ENCODE measurements at places on chromosomes 7 and 10.

DNA sequence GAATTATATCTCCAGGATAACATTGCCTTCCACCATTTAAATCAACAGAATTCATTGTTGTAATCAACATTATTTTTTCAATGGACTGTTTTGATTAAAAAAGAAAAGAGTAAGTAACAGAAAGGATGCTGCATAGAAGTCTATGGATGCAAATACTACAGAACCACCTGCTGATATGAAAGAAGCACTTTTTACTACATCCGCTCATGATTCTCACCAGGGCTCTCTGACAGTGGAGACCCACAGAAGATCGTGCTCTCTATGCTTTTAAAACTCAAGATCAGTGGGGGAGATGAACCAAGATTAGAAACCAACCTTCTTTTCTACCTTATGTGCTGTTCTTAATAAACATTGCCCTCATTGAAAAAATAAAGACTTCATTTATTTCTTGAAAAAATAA is 24.4 kb downstream of the RHOBTB1 start:
- no peak for DNase-seq

DNA sequence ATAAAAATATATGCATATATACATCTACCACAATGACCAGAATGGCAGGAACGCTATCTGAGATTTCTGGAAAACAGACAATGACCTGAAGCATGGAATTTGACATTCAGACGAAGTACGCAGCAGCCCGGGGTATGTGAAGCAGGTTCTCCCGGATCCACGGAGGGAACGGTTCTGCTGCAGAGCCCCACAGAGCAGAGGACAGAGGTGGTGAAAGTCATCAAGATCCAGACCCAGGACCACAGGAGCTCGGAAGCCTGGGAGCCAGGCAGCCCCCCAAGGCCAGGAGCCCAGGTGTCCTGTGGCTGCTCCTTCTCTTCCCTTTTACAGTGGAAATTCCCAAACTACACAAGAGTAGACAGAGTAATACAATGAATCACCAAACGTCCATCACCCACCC is 42.1 kb upstream of the DNAAF5 start:
- no peak for DNase-seq

DNA sequence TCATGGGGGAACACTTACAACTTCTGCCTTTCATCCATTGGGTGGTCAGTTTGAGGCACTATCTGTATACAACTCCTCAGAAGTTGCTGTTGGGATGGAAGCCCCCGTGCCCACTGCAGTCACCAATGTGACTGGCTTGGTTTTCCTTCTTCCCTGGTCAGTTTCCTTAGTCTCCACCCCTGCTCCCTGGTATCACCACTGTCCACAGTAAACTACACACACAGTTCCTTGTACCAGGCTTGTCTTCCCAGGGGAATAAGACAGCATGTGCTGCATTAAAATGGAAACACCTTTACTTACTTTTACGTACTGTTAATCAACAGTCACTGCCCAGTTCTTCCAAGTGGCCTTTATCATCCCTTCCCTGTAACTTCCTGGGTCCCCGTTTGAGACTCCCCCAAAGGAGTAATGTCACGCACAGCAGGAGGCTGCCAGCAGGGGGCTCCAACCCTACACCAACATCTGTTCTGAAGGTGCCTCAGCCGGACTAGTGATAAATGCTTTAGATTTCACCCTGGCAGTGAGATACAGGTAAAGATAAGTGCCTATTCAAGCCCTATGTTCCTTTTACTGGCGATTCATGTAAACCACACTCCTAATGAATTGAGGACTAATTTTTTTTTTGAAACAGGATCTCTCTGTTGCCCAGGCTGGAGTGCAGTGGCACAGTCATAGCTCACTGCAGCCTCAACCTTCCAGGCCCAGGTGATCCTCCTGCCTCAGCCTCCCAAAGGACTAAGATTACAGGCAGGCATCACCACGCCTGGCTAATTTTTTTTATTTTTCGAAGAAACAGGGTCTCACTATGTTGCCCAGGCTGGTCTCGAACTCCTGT is 45.3 kb upstream of the PIK3AP1 start:
- peak; percentile 78 for DNase-seq

DNA sequence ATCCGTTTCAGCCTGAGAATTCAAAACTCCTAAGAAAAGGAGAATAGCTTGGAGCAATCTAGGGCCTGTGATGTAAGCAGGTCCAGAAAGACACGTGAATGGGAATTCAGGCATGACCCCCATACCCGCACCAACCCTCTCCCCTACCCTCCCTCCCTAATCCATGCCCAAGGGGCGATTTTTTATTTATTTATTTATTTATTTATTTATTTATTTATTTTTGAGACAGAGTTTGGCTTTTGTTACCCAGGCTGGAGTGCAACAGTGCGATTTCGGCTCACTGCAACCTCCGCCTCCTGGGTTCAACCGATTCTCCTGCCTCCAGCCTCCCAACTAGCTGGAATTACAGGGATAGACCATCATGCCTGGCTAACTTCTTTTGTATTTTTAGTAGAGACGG is 16.6 kb upstream of the EIF4H start:
- DNase-seq = no peak

DNA sequence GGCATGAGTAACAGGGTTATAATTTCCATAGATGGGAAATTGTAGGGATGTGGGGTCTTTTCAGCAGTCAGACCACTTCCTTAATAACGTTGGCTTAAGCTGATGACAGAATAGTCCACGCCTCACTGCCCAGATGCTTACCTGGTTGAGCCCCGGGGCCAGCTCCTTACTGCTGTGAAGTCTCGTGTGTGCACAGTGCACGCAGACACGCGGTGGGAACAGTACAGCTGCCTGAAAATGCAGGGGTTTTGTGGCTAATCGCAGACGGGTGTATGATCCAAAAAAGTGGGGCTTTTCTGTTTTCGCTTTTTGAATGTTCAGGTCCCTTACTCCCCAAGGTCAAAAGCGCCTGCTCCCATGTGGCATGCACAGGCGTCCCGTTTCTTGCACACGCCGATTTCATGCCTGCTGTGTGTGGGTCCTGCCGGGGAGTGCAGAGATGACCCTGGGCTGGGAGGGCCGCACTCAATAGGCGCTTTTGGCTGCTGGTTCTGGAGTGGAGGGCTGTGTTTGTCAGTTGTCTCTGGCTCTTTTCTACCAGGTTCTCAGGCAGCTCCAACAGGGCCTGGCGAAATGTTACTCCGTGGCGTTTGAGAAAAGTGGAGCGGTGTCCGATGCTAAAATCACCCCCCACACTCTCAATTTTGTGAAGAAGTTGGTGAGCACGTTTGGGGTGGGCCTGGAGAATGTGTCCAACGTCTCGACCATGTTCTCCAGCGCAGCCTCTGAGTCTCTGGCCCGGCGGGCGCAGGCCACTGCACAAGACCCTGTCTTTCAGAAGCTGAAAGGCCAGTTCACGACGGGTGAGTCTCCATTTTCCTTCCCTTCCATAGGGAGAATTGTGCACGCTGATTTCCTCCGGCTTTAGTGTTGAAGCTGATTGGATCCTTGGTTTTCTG is 116.0 kb downstream of the TRRAP start:
- DNase-seq = no peak

GRCh38 chr10:133224756-133225372 is 5.2 kb upstream of the UTF1 start:
- no peak for DNase-seq
